ENCODE measurements at places on chromosomes 12 and 14. TPM values are rescaled to one million over a fixed set of nuclear protein-coding genes. Genes with fewer than 3 reads are reported as not detected.
A peak's percentile ranks its signal among the peaks of the same experiment; 100 is the strongest.

The ETNK1 gene
- 72.0 TPM for total RNA-seq

GRCh38 chr12:16555630-16556029 is 50.3 kb downstream of the LMO3 start:
- H3K27ac ChIP-seq: no peak overlapping the region
- no peaks in the 10 kb centered on the region for H3K27me3 ChIP-seq
- H3K4me1 ChIP-seq: no peaks in the 10 kb centered on the region
- H3K4me3 ChIP-seq: no peak overlapping the region
- DNase-seq: no peak

The GALNT9 gene
- total RNA-seq: not detected

- H3K4me3 ChIP-seq: no peak overlapping the region
- peaks cover 50% of the 10 kb centered on the region for H3K27me3 ChIP-seq
- no peak overlapping the region for H3K27ac ChIP-seq
- DNase-seq: no peak
Measured at GRCh38 chr14:25049093-25049567, 817 bp downstream of the STXBP6 start.

The ACVRL1 gene
- total RNA-seq: not detected

DNA sequence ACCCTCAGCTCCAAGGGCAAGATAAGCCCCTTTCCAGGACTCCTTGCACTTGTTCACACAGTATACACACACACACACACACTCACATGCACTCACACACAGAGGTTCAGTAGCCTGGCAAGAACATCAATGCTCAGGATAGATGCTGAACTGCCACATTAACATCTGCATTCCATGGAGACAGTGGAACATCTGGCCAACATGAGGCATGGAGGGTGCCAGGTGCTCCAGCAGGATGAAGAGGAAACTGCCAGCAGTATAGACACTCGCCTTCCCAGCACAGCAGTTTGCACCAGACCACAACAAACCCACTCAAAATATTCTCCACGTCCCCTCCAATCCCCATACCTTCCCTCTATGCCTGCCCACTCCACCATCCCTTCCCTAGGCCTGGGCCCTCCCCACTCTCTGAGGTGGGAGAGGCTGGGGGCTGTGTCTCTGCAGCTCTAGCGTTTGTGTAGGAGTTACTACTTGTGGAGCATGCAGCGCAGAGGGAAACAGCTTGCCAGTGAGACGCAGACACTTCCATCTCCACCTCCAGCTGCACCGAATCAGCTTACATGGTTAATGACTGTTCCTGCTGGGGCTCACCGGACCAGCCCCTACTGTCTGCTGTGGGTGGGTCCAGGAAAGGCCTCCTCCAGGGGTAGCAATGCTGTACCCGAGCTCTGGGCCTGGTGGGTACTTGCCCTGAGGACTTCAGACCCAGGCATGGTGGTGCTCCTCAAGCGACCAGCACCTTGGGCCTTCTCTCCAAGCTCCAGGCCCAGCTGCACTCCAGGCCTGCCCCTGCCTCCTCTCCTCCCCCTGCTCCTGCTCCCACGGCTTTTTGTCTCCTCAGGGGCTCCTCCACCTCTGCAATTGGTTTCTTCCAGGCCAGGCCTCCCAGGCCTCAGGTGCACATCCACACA is 18.6 kb upstream of the PLEKHG3 start:
- H3K36me3 ChIP-seq: no peaks in the 10 kb centered on the region
- H3K27ac ChIP-seq: no peak overlapping the region
- no peak for DNase-seq
- peaks cover 42% of the 10 kb centered on the region for H3K4me1 ChIP-seq
- no peaks in the 10 kb centered on the region for H3K27me3 ChIP-seq
- H3K4me3 ChIP-seq: no peak overlapping the region

GRCh38 chr12:131620946-131621681 is 89.8 kb upstream of the SFSWAP start:
- DNase-seq: no peak
- peaks cover under 1% of the 10 kb centered on the region for H3K4me1 ChIP-seq
- H3K36me3 ChIP-seq: no peaks in the 10 kb centered on the region

DNA sequence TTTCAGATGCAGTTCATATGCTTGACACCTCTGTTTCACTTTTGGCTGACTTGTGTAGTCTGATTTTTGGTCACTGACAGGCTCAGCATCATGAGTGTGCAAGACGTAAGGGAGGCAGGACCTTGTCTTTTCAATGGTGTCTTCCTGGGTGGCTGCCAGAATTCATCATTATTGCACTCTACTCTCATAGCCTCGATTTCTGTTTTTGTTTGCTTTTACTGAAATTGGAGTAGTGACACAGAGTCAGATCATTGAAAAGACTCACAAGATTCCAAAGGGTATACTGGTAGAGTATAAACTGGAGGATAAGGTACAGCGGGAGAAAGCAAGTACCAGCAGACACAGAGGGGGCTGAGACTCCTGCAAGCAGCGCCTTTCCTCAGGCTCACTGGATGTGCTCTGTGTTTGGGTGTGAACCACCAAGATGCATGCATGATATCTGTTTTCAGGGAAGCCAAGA is 126.3 kb upstream of the FGD4 start:
- no peaks in the 10 kb centered on the region for H3K36me3 ChIP-seq
- H3K4me1 ChIP-seq: peaks cover 13% of the 10 kb centered on the region
- no peak for DNase-seq
- H3K4me3 ChIP-seq: no peak overlapping the region
- H3K27ac ChIP-seq: peak overlapping the region; percentile 26
- H3K27me3 ChIP-seq: no peaks in the 10 kb centered on the region

The MDP1 gene
- total RNA-seq: 13.5 TPM

GRCh38 chr14:50937325-50937724 is 7.0 kb downstream of the PYGL start:
- peaks cover 28% of the 10 kb centered on the region for H3K27me3 ChIP-seq
- no peak for DNase-seq
- no peak overlapping the region for H3K4me3 ChIP-seq
- H3K27ac ChIP-seq: no peak overlapping the region

The AMDHD1 gene
- total RNA-seq: 0.93 TPM

DNA sequence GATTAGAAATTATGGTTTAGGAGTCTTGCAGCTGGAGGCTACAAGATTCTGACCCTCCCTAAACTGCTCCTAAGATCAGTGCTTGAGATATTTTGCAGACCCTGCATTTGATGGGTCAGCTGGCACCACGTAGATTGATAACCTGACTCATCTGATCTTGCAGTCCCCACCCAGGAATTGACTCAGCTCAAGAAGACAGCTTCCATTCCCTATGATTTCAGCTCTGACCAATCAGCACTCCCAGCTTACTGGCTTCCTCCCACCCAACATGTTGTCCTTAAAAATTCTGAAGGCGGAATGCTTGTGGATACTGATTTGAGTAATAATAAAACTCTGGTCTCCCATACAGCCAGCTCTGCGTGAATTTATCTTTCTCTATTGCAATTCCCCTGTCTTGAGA is 23.2 kb upstream of the MTHFD1 start:
- H3K27me3 ChIP-seq: no peaks in the 10 kb centered on the region
- no peak for DNase-seq
- H3K4me1 ChIP-seq: peaks cover 3% of the 10 kb centered on the region
- H3K27ac ChIP-seq: no peak overlapping the region

- no peaks in the 10 kb centered on the region for H3K27me3 ChIP-seq
- no peak overlapping the region for H3K27ac ChIP-seq
- no peaks in the 10 kb centered on the region for H3K4me1 ChIP-seq
Measured at GRCh38 chr12:50390316-50390741, 6.1 kb downstream of the FAM186A start.

The C3AR1 gene
- 12.2 TPM for total RNA-seq

- H3K36me3 ChIP-seq: peaks cover 15% of the 10 kb centered on the region
- DNase-seq: no peak
- peaks cover 4% of the 10 kb centered on the region for H3K4me1 ChIP-seq
- H3K27me3 ChIP-seq: no peaks in the 10 kb centered on the region
- H3K4me3 ChIP-seq: no peak overlapping the region
Measured at GRCh38 chr14:71745072-71745471, 187.2 kb upstream of the RGS6 start.

DNA sequence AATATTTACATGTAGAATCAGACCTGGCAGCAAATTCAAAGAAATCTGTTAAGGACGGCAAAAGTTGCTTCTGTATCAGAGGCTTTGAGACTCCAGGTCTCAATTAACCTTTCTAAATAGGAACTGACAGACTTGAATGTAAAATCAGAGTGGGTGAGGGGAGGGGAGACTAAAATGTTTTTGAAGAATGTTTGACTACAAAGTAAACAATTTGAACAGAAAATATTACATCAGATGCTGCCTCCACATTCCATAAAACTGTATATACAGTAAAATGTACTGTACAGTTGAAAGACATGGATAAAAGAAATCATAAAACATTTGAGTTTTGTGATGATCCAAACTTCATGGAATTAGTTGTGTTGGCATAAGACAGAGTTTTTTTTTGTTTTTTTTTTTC is 49.5 kb upstream of the POC1B start:
- H3K4me1 ChIP-seq: peaks cover 4% of the 10 kb centered on the region
- H3K4me3 ChIP-seq: no peak overlapping the region
- no peak for DNase-seq
- no peak overlapping the region for H3K27ac ChIP-seq

The KLRD1 gene
- total RNA-seq: 1.1 TPM

DNA sequence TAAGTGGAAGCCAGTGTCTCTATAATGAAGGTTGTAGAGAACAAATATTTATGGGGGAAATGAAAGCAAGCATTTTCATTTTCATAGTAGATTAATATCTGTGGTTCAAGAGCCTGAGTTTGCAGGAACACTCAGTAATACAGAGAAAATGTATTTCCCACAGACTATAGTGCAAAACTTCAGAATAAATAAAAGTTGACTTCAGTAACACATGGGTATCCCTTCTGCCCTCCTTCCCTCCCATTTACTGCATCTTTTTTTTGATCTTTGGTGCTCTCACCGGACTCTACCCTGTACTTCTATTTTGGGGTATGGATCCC is 75.3 kb upstream of the AMN1 start:
- peak overlapping the region; percentile 44 for H3K27ac ChIP-seq
- no peak for DNase-seq
- H3K4me3 ChIP-seq: peak overlapping the region; percentile 49
- H3K4me1 ChIP-seq: peaks cover 30% of the 10 kb centered on the region
- peaks cover 7% of the 10 kb centered on the region for H3K36me3 ChIP-seq
- no peaks in the 10 kb centered on the region for H3K27me3 ChIP-seq

The AHNAK2 gene
- total RNA-seq: not detected

- no peak overlapping the region for H3K4me3 ChIP-seq
- H3K27me3 ChIP-seq: peaks cover 18% of the 10 kb centered on the region
- H3K36me3 ChIP-seq: no peaks in the 10 kb centered on the region
- DNase-seq: peak; percentile 73
- H3K27ac ChIP-seq: no peak overlapping the region
Measured at GRCh38 chr14:74217672-74218448, 21.4 kb upstream of the VSX2 start.

DNA sequence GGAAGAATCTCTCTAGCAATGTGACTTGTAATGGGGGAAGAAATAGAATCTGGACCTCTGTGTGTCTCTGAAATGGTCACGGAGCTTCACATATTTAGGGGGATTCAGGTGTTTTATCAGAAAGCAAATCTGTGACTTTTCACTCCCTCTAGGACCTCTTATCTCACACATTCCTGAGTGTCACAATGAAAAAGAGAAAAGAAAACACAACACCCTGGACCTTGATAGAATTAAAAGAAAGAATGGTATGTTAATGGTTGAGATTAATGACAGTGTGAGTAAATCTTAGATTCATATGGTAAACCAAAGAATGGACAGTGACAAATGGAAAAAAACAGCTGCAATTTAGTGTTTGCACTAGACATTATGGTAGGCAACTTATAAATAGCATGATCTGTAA is 68.5 kb downstream of the PKP2 start:
- H3K36me3 ChIP-seq: no peaks in the 10 kb centered on the region
- H3K27ac ChIP-seq: no peak overlapping the region
- no peak overlapping the region for H3K4me3 ChIP-seq
- DNase-seq: no peak

DNA sequence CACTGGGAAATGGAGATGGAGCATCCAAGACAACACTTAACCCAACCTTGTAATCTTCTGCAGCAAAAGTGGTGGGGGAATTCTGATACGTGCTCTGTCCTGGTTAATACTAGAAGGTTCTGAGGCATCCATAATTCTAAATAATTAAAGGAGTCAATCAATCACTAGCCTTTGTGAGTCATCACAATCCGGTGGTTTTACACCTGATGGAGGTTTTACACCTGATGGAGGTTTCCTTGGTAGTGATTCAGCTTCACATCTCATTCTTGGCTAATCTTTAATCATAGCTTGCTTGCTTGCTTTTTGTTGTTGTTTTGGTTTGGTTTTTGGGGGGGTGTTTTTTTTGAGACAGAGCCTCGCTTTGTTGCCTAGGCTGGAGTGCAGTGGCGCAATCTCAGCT is 343.4 kb downstream of the DPF3 start:
- no peaks in the 10 kb centered on the region for H3K36me3 ChIP-seq
- no peak overlapping the region for H3K27ac ChIP-seq
- no peak for DNase-seq

DNA sequence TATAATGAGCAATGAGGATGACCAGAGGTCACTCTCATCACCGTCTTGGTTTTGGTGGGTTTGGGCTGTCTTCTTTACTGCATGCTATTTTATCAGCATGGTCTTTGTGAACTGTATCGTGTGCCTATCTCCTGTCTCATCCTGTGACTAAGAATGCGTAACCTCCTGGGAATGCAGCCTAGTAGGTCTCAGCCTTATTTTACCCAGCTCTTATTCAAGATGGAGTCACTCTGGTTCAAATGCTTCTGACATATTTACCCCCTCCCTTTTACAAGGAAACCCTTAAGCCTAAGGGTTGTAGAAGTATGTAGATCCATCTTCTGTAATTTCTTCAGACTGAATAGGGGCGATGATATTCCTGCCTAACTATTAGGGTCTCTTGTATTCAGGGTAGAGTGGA is 8.4 kb downstream of the IFI27L1 start:
- H3K27me3 ChIP-seq: no peaks in the 10 kb centered on the region
- no peak overlapping the region for H3K4me3 ChIP-seq
- no peak for DNase-seq
- H3K36me3 ChIP-seq: peaks cover 7% of the 10 kb centered on the region
- no peak overlapping the region for H3K27ac ChIP-seq

DNA sequence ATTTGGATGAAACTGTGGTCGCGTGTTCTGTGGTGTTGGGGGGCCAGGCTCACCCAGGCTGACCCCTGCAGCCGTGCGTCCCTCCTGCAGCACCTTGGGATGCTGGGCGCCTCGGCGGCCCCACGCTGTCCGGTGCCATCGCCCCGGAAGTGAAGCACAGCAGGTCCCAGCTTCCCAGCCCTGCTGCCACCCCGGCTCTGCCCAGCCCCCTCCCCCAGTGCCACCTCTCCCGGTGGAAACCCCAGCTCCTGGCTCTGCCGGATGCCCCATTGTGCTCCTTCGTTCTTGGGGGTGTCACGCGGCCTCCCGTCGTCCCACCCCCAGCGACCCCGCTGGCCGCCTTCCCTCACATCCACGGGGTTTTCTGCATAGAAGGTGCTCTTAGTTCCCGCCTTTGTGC is 25.2 kb downstream of the LRCOL1 start:
- H3K27ac ChIP-seq: no peak overlapping the region
- H3K4me3 ChIP-seq: no peak overlapping the region
- no peak for DNase-seq
